Activated effector memory CD4-positive, alpha-beta T cell treated with anti-CD3 and anti-CD28 coated beads, Interleukin-2, amount 50 U/mL, for 16 hours (primary cell): ENCODE measurements at places on chromosomes 5 and 9.

GRCh38 chr5:6236858-6237481, 141.4 kb downstream of the MED10 start:
- DNase-seq = no peak

DNA sequence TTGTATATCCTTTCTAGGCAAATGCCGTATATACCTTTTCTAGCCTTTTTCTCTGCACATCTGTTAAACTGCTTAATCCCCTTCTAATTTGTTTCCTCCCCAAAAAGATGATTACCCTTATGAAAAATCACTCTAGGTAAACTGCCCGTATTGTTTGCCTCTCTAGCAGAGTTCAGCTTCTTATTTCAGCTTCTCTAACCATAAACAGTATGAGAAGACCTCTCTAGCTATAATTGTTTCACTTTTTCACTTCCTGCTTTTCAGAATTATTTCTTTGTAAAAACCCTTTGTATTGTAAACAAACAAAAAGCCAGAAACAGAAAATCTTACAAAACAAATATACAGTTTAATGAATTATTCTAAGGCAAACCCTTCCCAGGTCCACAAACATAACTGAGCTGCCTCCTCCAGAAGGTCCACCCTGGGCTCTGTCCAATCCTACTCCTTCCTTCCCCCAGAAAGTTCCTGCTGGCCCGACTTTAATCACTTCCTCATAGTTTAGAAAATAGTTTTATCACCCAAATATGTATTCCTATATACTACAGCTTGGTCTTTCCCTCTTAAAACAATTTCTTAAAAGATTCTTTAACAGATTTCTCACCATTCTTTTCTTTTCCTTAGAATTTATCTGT, 158.1 kb downstream of the FGF1 start:
- DNase-seq = no peak

- no peak for DNase-seq
Observed at GRCh38 chr5:54769746-54770145, 215.6 kb downstream of the ESM1 start.

- DNase-seq = no peak
Observed at GRCh38 chr9:38229104-38229500, 160.1 kb upstream of the SHB start.

- DNase-seq = no peak
Observed at GRCh38 chr5:170651604-170652277, 131.8 kb upstream of the GABRP start.

DNA sequence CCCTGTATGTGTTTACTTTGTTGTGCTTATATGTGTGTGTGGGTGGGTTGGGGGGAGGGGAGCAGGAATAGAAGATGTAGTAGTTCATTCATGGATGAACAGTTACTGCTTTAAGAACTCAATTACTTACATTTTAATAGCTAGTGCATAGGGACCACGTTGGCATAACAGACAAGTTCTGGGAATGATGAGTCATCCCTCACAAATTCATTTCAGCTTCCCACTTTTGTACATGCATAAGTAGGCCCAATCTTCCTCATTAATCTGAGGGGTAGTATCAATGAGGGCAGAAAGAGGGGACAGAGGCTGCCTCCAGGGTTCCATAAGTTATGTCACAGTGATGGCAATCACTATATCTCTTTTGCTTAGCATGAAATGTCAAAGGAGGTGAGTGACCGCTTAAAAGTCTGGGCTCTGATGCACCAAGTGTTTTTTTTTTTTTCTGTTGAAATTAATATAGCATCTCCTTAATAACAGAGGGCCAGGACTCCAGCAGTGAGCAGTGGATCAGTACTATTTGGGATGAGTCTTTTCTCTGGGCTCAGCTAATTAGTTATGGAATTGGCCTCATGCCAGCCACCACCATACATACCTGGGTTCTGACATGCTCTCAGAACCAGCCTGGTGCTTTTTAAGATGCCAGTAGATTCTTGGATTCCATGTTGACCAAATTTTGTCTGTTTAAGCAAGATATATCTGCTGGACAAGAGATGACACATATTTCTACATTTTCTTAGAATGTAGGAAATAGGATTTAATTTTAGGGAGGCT, 37.1 kb downstream of the PRDM6 start:
- DNase-seq = no peak

- DNase-seq = no peak
Observed at GRCh38 chr9:134294153-134295071, 31.8 kb upstream of the RXRA start.

- DNase-seq = no peak
Observed at GRCh38 chr5:167639766-167640165, 651.7 kb upstream of the WWC1 start.

DNA sequence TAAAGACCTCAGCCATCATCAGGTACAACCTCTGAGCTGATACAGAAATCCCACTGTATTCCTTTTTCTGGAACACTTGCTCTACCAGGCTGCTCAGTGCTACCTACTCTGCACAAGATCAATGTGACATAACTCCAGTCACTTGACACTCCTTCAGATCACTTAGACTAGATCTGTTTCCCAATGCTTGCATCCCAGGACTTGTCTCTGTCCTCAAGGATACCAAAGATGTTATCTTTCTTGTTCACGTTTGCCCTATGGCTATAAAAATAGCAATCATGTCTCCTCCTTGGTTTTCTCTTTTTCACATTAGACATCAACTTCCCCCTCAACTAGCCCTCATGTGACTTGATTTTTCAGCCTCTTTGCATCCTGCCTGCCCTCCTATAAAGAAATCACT, 188.1 kb upstream of the PTGER4 start:
- DNase-seq = no peak

- no peak for DNase-seq
Observed at GRCh38 chr5:131262953-131263541, 806 bp upstream of the CDC42SE2 start.

GRCh38 chr5:55899344-55899743, 48.2 kb downstream of the IL31RA start:
- DNase-seq = no peak

GRCh38 chr5:29113516-29113915, 2075.1 kb upstream of the CDH9 start:
- DNase-seq = no peak

DNA sequence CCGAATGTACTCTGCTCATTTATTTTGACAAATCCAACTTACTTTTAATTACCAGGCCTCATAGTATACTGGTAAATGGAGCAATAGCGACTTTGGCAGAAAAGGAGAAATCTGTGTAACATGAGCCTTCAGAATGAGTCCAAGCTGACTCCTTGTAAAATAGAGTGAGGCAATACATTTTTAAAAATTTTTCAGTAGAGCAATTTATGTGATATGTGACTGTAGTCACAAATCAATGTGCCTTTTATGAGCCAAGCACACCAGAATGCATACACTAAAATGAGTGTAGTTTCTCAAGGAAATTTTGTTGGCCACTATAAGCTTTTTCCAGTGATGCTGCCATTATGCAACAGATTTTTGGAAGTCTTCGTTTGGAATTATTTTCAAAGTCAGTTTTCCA, 73.8 kb downstream of the SNCAIP start:
- no peak for DNase-seq

DNA sequence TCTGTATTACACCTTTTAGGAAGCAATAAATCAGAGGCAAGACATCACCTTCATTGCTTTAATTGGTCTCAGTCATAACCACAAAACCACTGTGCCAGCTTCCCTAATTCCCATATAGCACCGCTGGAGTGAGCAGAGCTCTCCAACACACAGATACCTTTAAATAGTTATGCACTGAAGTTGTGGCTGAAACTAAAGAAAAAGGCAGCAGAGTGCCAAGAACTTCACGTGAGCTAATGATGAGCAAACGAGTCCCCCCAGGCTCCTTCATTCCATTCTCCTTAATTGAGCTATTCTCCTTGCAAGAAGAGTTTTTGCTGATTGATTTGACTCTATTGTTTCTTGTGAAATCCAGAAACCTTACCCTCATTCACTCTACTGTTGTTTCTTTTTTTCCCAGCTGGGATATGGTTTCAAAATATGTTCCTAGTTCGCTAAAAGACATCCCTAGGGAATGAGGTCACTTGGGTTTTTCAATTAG, 501.5 kb downstream of the SPATA31D1 start:
- no peak for DNase-seq

- no peak for DNase-seq
Observed at GRCh38 chr5:3377176-3377575, 218.5 kb upstream of the IRX1 start.

DNA sequence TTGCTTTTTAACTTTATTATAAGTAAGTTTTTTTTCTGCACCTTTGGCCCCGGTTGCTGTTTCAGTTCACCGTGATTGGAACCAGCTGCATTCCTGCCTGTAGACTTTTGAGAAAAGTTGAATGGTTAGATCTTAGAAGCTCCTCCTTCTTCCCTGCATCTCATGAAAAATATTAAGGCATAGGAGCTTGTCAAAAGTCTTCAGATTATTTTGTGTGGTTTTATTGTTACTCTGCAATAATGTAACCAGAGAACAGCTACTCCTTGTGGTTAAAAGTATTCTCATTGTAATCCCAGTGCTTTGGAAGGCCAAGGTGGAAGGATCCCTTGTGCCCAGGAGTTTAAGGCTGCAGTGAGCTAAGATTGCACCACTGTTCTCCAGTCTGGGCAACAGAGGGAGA, 3.3 kb upstream of the SLC2A8 start:
- no peak for DNase-seq

GRCh38 chr9:137602661-137603060, 2.8 kb upstream of the ARRDC1 start:
- DNase-seq = no peak

DNA sequence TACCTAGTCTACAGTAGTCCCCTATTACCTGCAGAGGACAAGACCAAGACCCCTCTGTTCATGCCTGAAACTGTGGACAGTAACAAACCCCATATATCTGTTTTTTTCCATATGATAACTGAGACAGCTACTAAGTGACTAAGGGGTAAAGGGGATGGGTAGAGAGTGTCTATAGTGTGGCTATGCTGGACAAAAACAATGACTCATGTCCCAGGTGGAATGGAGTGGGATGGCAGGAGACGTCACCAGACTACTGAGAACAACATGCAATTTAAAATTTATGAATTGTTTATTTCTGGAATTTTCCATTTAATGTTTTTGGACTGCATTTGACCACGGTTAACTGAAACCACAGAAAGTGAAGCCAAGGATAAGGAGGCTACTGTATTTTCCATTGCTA, 171.8 kb downstream of the AGTPBP1 start:
- no peak for DNase-seq

DNA sequence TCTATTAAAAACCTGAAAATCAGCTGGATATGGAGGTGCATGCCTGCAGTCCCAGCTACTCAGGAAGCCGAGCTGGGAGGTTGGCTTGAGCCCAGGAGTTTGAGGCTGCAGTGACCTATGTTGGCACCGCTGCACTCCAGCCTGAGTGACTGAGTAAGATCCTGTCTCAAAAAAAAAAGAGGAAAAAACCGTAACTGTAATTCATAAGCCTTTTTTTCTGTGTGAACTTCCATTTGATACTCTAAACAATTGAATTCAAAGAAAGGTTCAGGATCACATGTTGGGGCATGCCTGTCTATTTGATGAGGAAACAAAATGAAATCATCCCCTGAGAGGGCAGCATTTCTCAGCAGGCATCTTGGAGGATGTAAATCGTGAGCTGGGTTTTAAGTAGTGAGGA, 38.8 kb downstream of the ITGA2 start:
- no peak for DNase-seq

DNA sequence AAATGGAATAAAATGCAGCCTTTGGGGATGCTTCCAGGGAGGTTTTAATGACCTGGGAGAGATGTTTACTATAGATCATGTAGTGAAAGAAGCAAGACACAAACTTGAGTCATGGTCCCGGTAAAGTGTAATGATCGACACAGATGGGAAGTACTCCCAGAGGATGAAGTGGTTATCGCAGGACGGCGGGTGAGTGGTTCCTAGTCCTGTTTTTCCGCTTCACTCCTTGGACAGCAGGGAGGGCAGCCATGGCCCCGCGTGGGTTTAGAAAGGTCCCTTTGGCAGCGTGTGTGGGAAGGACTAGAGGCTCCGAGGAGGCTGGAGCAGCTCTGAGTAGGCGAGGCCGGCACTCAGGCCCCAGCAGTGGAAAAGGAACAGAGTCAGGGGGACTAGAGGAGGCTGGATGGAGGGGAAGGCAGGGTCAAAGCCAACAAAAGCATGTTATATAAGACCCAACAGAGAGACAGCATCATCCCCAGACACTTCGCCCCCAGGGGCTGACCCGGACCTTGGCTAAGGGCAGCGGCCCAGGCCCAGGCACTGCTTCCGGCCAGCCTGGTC, 49.2 kb upstream of the STXBP1 start:
- DNase-seq = no peak

DNA sequence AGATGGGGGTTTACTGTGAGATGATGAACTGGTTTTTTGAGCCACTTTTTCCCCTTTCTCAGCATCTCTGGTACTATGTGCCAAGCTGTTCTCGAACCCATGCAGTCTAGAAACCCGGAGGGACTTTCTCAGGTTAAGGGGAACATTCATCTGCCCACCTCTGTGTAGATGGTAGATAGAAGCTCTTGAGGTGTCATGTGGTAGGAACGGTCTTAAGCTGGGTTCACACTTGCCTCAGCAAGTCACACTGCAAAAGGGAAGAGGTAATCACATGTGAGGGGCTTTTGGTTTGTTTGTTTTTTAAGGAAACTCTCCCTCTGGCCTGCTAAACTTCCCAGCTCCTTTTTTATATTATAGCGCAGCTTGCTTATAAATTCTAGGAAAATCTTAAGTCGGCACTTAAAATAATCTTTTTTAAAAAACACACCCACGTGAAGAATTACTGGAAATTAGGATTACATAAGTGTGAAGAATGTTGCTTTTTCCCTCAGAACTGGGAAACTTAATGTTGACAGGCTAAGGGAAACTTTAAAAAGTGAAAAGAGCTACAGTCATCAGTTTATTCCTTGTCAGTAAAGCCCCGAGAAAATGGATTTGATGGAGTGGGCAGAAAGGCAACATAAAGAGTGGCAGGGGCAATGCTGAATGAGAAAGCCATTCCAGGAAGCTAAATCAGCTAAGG, 430.3 kb downstream of the ARHGEF28 start:
- DNase-seq = no peak

- no peak for DNase-seq
Observed at GRCh38 chr9:90303655-90304054, 339.0 kb downstream of the DIRAS2 start.

GRCh38 chr5:155008669-155009068, 4.9 kb upstream of the KIF4B start:
- no peak for DNase-seq

GRCh38 chr5:126208691-126209090, 214.5 kb upstream of the GRAMD2B start:
- no peak for DNase-seq

DNA sequence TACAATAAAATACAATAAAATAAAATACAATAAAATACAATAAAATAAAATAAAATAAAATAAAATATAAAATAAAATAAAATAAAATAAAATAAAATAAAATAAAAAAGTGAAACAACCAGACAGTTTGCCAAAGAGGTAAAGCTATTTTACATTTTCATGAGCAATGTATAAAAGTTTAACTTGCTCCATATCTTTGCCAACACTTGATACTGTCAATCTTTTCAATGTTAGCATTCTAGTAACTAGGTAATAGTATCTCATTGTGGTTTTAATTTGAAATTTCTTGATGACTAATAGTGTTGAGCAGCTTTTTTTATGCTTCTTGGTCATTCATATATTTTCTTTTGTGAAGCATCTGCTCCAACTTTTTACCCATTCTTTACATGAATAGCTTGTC, 17.3 kb downstream of the TTC33 start:
- no peak for DNase-seq

GRCh38 chr9:74960561-74960960, 7.8 kb upstream of the C9orf40 start:
- no peak for DNase-seq

- DNase-seq = no peak
Observed at GRCh38 chr9:128323791-128324190, 1.2 kb downstream of the COQ4 start.

GRCh38 chr9:99162759-99163364, 57.9 kb downstream of the TGFBR1 start:
- DNase-seq = no peak
